Keratinocyte (primary cell): ENCODE measurements at places on chromosomes 5 and 9.
A peak's percentile ranks its signal among the peaks of the same experiment; 100 is the strongest.

DNA sequence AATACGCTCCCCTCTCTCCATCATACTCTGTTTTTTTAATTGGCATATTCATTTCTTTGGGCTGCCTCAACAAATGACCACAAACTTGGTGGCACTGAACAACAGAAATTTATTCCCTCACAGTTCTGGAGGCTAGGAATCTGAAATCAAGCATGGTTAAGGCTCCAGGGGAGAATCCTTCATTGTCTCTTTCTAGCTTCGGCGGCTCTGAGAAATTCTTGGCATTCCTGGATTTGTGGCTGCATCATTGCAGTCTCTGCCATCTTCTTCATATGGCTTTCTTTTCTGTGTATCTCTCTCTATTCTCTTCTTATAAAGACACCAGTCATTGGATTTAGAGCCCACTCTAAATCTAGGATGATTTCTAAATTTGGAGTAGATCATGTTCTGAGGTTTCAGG lies 10.9 kb upstream of the SLC24A2 start:
- DNase-seq: no peak

DNA sequence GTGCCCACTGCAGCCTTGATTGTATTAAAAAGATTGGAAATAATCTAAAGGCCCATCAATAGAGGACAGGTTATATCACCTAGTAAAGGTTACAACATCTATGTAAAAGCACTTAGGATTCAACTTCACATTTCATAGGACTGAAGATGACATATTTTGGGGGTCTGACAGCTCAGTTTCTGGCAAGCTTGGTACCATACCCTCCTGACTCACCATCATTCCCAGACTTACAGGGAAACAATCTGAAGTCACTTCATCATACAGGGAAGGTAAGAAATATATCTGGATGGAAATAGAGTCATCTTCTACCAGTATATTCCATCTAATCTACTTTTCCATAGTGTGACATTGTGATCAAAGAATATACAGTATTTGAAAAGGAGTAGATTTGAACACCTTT lies 28.8 kb upstream of the DAB2 start:
- no peak for DNase-seq

DNA sequence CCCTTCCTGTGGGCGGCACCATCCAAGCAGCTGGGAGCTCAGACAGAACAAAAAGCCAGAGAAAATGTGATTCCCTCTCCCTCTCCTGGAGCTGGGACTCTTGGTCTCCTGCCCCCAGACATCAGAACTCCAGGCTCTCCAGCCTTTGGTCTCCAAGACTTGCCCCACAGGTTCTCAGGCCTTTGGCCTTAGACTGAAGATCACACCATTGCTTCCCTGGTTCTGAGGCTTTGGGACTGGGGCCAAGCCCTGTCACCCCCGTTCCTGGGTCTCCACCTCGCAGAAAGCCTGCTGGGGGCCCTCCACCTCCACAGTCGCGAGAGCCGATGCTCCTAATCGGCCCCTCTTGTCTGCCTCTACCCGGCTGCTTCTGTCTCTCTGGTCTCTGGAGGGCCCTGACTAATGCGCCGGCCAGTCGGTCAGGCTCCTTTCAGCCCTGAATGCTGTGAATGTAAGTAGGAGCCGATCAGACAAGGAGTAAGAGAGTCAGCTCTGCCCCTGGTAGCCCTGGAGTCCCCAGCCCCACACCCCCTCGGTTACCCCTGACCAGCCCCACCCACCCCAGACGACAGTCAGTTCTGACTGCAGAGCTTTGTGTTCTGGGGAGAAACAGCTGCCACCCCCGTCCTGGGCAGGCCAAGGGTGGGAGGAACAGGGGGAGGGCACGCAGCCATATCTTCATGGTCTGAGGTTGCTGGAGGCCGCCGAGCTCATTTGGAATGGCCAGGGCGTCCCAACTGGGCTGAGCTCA lies 57.5 kb downstream of the VAV2 start:
- no peak for DNase-seq

GRCh38 chr5:77725616-77726015 lies 50.5 kb downstream of the TBCA start:
- DNase-seq: no peak

- no peak for DNase-seq
Observed at GRCh38 chr5:108900668-108901067, 153.0 kb downstream of the FER start.

GRCh38 chr5:181259283-181259682 lies 1.7 kb downstream of the TRIM52 start:
- no peak for DNase-seq

- DNase-seq: no peak
Observed at GRCh38 chr9:133356391-133357091, at the start of the genes SURF1 and SURF2. Gene SURF1, minus strand, starts transcription at chr9:133356487. Its CDS starts 34 bp downstream, at chr9:133356453. Gene SURF2, plus strand, starts transcription at chr9:133356550. Its CDS starts 43 bp downstream, at chr9:133356593.

- DNase-seq: no peak
Observed at GRCh38 chr5:14401639-14402038, 180.0 kb upstream of the OTULINL start.

DNA sequence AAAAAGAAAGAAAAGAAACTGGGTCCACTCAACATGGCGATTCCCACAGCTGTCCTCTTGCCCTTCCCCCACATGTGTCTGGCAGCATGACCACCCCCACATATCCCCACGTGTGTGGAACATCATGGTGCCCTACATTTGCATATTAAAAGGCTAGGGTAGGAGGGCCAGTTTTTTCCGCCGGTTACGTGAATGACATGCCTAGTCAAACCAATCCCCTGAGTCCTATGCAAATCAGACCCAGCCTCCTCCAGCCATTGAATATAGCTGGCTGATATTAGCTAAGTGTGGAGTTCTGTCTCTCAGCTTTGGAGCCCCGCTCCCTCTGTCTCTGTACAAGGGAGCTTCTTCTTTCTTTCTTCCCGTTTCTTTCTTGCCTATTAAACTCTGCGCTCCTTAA lies 33.0 kb upstream of the CCDC112 start:
- no peak for DNase-seq

DNA sequence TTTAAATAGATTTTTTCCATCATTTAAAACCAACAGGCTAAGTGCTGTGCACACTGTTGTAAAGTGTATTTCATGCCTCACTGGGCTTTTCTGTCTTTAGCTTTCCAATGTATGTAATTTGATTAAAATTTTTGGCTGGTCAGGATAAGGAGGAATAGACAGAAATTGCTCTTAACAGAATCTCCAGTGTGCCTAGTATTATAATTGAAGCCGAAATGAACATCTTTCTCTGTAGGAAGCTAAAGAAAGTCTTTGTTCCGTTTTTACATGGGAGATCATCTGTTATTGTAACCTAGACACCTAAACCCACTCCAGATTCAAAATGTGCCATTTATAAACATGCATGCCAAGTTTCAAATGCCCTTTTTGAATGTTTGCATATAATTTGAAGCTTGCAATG lies 54.5 kb upstream of the SMIM15 start:
- no peak for DNase-seq

DNA sequence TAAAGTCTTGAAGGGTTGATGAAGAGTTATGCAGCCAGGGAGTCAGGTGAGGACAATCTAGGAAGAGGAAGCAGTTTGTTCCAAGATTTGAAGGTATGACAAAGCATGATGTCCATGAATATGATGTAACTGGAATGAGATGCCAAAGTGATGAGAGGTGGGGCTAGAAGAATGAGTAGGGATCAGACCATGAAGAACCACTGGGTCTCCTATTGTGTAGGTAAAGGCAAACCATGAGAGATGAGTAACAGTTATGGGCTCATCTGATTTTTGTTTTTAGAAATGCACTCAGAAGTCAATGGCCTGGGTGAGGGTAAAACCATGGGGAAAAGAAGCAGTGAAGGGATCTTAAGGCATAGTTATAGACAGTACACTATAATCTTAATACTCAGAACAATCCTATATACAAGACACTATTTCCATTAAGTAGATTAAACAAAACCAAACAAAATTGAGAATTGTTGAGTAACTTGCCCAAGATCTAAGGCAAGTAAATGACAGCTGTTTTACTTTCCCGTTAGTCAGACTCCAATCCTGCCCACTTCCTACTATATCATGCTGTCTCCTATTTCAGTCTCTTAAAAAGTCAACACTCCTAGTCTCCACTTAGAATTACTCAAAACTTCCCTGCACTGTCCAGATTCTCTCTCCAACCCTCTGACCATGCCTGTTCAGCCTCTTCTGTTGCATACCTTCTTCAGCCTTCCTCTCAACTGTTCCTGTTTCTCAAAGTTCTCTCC lies 393.8 kb upstream of the MEF2C start:
- peak; percentile 50 for DNase-seq

DNA sequence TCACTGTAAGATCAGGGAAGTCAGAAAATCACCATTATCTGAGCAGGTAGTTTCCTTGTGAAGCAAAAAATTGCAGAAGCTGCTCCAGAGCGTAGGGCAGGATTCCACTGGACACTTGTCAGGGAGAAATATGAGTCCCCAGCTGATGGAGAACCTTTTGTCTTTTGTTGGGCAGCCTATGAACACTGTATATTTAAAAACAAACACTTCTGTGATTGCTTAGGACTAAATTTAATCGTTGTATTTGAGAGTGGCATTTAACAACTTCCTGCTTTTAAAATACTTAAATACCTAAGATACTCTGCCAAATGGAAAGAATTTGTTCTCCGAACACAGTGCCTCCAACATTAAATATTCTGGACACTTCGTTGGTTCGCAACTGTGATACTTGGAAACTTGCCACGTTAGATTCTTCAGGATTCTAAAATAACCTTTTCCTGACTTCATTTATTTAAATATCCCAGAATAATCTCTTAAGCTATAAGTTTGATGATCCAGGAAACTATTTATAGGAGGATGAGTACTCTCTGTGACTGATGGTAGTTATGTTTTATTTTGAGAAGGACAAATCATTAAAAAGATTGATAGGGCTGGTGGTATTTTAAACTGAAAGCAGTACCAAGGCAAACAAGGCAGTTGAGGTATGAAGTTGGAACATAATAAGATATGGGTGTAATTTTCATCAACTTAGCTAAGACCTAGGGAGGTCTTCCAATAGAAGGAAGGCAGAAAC lies 2.7 kb upstream of the HSPA4 start:
- DNase-seq: no peak

GRCh38 chr5:133681896-133682295 lies 69.6 kb upstream of the FSTL4 start:
- DNase-seq: no peak

- peak; percentile 66 for DNase-seq
Observed at GRCh38 chr5:1936413-1936812, 53.7 kb upstream of the IRX4 start.

GRCh38 chr5:112795944-112796678 lies 58.4 kb downstream of the APC start:
- no peak for DNase-seq

DNA sequence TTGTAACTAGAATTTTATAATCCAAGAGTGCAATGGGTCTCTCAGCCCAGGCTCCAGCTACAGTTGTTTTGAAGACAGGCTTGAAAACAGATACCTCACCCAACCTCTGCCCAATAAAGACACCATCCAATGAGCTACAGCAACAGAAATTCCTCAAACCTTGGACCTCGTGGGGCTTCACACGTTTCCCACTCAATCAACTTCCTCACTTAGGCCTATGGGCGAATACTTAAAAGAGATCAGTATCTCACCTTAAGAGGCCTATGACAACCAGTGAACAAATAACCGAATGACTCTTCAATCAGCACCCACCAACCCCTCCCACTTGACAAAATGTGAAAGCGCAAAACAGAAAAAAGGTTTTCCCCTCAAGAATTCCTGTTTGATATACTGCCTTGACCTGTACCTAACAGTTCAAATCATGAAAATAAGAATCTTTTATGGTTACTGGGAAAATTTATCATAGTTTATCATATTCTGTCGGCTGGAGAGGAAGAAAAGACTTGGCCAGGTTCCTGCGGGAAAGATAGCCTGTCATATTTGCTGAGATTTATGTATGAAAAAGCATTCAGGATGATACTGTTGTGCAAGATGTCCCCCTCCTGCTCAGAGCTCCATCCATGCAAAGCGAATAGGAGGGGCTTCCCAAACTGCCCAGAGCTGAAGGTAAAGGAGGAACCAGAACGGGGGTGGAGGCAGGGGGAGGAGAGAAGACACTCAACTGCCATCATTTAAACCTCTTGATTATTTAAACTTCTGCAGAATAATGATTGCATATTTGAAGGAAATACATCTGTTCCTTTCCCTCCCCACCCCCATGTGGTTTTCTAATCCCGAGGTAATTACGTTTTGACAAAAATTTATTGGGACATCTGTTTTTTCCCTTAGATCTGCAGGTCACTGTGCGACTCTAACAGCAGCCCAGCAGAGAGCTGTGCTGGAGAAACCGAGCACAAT lies 256.3 kb downstream of the NFIB start:
- no peak for DNase-seq

DNA sequence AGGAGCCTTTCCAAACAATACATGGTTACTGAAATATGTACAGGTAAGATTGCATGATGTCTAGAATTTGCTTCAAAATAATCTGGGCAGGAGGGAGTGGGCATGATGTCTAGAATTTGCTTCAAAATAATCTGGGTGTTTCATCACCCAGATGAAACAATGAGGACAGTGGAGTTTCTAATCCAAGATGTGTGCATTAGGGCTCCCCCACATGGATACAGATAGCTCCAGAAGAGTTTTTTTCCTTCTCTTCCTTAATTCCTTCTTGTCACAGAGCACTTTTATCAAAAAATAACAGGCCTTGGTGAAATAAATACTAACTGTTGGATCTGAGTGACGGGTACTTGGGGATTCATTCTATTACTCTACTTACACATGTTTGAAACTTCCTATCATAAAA lies 14.9 kb downstream of the ATOX1 start:
- no peak for DNase-seq

DNA sequence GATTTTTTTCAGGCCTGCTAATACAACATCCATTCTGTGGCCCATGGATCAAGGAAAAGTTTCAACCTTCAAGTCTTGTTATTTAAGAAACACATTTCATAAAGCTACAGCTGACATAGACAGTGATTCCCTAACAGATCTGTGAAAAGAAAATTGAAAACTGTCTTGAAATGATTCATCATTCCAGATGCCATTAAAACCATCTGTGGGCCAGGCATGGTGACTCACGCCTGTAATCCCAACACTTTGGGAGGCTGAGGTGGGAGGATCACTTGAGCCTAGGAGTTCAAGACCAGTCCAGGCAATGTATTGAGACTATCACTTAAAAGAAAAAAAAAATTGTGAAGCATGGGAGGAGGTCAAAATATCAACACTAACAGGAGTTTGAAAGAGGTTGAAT lies 6.0 kb downstream of the RAPGEF6 start:
- DNase-seq: no peak

DNA sequence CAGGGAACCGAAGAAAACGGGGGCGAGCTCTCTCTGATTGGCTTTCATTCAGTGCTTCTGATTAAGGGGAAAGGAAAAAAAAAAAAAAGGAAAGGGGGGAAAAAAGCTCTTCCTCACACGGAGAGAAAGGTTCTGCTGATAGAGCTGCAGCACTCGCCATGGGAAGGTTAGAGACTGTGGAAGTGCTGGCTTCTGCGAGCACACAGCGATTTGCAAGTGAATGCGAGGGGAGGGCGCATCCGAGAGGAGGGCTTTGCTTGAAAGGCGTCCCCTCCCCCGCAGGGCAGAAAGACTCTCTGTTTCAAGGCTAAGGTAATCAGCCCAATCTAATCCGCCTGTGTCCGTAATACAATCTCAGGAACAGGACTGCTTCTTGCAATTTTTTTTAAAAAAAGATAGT lies at the start of gene CDH10:
CDH10 (minus strand) TSS at position 218 of the 400 bp plus-strand sequence. CDS start 51,488 bp downstream, outside the sequence.
- DNase-seq: no peak

GRCh38 chr9:73116031-73116430 lies 35.6 kb upstream of the ANXA1 start:
- no peak for DNase-seq

- no peak for DNase-seq
Observed at GRCh38 chr5:113508756-113509155, 4.7 kb upstream of the YTHDC2 start.
